ENCODE measurements at places on chromosomes 12 and 14. TPM values are rescaled to one million over a fixed set of nuclear protein-coding genes. Genes with fewer than 3 reads are reported as not detected.
A peak's percentile ranks its signal among the peaks of the same experiment; 100 is the strongest.

Gene KRT3
- total RNA-seq, result 0.14 TPM

Gene ENDOU
- 0.14 TPM for total RNA-seq

Gene GPRC5A
- total RNA-seq, result 0.09 TPM

Gene MYF5
- not detected for total RNA-seq

Gene EML5
- total RNA-seq, result 1.2 TPM

Gene FSCB
- total RNA-seq, result not detected

Gene ARHGAP9
- 71.1 TPM for total RNA-seq

Gene GPR137C
- 0.52 TPM for total RNA-seq

Gene ADAM21
- total RNA-seq, result 0.05 TPM

Gene SIRT4
- 2.8 TPM for total RNA-seq

Gene PLEKHG7
- 0.14 TPM for total RNA-seq

Gene OTOGL
- 0.42 TPM for total RNA-seq

- H3K4me3 ChIP-seq, result no peak overlapping the region
- H3K4me1 ChIP-seq, result no peaks in the 10 kb centered on the region
- H3K27ac ChIP-seq, result no peak overlapping the region
- H3K36me3 ChIP-seq, result no peaks in the 10 kb centered on the region
Observed at GRCh38 chr14:101239065-101239464, 322.2 kb upstream of the DIO3 start.

- peaks cover 19% of the 10 kb centered on the region for H3K36me3 ChIP-seq
- no peak overlapping the region for H3K27ac ChIP-seq
- no peak for DNase-seq
- H3K27me3 ChIP-seq, result no peaks in the 10 kb centered on the region
- no peaks in the 10 kb centered on the region for H3K4me1 ChIP-seq
Observed at GRCh38 chr14:36313898-36314297, 6.5 kb downstream of the MBIP start.

DNA sequence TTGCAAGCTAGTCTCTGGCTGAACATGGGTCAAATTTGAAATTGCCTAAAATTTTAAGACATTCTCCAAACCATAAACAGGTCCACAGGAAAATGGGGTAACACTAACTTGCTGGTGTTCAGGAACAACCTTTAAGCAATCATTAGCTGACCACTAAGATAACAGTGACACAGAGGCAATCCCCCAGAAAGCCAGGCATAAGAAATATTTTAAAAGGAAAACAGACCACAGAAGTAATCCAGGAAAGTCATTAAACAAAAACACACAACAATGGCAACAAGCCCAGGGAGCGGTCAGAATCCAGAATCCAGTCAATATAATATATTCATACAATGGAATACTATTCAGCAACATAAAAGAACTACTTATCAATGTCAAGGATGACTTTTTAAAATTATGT is 59.1 kb downstream of the LRP6 start:
- no peaks in the 10 kb centered on the region for H3K36me3 ChIP-seq
- no peaks in the 10 kb centered on the region for H3K4me1 ChIP-seq
- no peaks in the 10 kb centered on the region for H3K27me3 ChIP-seq
- H3K4me3 ChIP-seq, result no peak overlapping the region

GRCh38 chr12:101743242-101743641 is 4.0 kb upstream of the SYCP3 start:
- H3K27me3 ChIP-seq, result no peaks in the 10 kb centered on the region
- peaks cover 7% of the 10 kb centered on the region for H3K36me3 ChIP-seq
- H3K4me1 ChIP-seq, result no peaks in the 10 kb centered on the region

GRCh38 chr14:87483271-87484260 is 509.4 kb downstream of the GALC start:
- no peak overlapping the region for H3K27ac ChIP-seq
- no peak overlapping the region for H3K4me3 ChIP-seq
- no peaks in the 10 kb centered on the region for H3K4me1 ChIP-seq
- DNase-seq, result no peak

DNA sequence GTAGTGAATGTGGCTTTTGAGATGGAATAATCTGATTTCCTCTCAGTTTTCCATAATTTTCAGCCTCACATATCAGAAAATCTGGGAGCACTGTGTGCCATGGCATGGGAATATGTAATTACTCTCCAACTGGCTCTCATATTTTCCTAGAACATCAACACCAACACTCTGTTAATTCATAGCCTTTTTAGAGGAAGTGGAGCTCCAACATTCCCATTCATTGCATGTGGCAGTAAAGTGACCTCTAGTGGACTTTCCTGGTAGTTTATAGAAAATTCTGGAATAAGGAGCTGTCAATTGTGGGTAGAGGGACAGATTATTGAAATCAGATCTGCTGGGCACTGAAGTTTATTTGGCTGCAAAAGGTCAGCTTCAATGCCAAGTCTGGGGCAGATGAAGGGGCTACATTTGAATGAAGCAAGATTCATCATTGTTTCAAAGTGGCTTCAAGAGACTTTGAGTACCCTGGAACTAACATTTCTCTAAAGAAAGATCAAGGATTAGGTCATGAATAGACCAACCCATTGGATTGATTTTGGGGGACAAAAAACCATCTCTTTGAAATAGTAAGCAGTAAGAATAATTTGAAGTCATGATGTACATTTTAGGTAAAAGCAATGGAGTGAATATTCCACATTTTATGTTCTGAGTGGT is 23.6 kb upstream of the USP44 start:
- no peak for DNase-seq
- no peaks in the 10 kb centered on the region for H3K4me1 ChIP-seq
- peaks cover 22% of the 10 kb centered on the region for H3K27me3 ChIP-seq
- H3K27ac ChIP-seq, result no peak overlapping the region
- no peaks in the 10 kb centered on the region for H3K36me3 ChIP-seq
- H3K4me3 ChIP-seq, result no peak overlapping the region

- no peak overlapping the region for H3K27ac ChIP-seq
- H3K4me3 ChIP-seq, result no peak overlapping the region
- H3K27me3 ChIP-seq, result peaks cover 2% of the 10 kb centered on the region
- no peak for DNase-seq
- no peaks in the 10 kb centered on the region for H3K36me3 ChIP-seq
Observed at GRCh38 chr14:103943673-103944072, 1.3 kb upstream of the RD3L start.

DNA sequence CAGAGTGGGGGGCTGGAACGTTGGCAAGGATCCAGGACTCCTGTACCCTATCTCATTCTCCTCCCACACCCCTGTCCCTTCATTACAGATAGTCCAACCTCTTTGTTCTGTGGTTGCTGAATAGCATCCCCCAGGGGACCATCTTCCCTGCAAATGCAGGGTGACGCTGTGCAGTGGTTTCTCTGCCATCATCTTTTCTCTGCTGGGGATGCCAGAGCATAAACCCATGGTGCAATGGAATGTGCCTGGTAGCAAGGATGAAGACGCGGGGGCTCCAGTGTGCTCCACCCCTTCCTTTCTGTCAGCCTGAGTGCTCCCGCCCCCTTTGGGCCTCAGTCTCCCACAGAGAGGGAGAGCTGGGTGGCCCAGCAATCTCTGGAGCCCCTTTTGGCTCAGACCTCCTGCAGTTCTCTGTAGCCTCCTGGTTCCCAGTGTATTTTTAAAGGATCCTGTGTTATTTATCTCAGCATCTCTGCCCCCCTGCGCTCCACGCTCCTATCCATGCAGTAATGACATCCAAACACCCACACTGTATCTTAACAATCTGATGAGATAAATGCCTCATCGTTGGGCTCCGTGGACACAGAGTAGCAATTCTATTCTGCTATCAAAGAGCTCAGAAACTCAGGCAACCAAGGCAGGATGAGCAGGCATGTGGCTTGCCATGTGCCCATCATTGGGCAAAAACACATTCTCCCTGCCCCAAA is 212.8 kb downstream of the CACNA1C start:
- H3K27ac ChIP-seq, result no peak overlapping the region
- DNase-seq, result no peak
- no peaks in the 10 kb centered on the region for H3K27me3 ChIP-seq
- H3K4me3 ChIP-seq, result no peak overlapping the region

DNA sequence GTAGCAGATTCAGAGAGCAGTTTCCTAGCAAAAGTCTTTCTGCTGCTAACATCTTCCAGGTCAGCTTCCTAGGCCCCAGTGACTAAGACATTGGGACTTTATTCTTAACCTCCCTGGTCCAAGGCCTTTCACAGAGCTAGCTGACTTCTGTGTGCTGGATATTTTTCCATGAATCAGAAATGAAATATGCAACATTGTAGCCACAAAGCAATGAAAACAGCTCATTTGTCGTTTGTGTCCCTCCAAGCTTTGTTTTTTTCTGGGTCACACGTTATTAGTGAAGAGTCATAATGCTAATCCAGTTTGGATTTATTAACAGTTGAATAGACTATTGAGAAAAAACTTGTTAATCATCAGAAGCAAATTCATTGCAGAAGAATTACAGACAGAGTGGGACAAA is 82.4 kb downstream of the ARF6 start:
- no peak overlapping the region for H3K27ac ChIP-seq
- no peaks in the 10 kb centered on the region for H3K36me3 ChIP-seq
- H3K4me1 ChIP-seq, result peaks cover 30% of the 10 kb centered on the region

DNA sequence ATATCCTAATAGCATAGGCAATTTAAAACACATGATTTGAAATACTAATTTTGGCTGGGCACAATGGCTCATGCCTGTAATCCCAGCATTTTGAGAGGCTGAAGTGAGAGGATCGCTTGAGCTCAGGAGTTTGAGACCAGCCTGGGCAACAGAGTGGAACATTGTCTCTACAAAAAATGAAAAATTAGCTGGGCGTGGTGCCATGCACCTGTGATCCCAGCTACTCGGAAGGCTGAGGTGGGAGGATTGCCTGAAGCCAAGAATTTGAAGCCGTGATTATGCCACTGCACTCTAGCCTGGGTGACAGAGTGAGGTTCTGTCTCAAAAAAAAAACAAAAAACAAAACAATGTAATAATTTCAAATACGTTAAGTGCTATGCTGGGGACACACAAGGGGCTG is 83.3 kb downstream of the SSPN start:
- no peak for DNase-seq
- no peaks in the 10 kb centered on the region for H3K27me3 ChIP-seq
- no peak overlapping the region for H3K27ac ChIP-seq
- no peaks in the 10 kb centered on the region for H3K36me3 ChIP-seq
- H3K4me3 ChIP-seq, result no peak overlapping the region

GRCh38 chr12:27549236-27549800 is 25.3 kb downstream of the PPFIBP1 start:
- no peak for DNase-seq
- H3K4me3 ChIP-seq, result no peak overlapping the region
- no peaks in the 10 kb centered on the region for H3K27me3 ChIP-seq
- no peaks in the 10 kb centered on the region for H3K36me3 ChIP-seq

GRCh38 chr14:24036169-24036962 is 15.4 kb upstream of the CARMIL3 start:
- peak overlapping the region; percentile 83 for H3K27ac ChIP-seq
- H3K36me3 ChIP-seq, result no peaks in the 10 kb centered on the region
- no peaks in the 10 kb centered on the region for H3K27me3 ChIP-seq
- H3K4me1 ChIP-seq, result peaks cover 14% of the 10 kb centered on the region
- peak; percentile 85 for DNase-seq

DNA sequence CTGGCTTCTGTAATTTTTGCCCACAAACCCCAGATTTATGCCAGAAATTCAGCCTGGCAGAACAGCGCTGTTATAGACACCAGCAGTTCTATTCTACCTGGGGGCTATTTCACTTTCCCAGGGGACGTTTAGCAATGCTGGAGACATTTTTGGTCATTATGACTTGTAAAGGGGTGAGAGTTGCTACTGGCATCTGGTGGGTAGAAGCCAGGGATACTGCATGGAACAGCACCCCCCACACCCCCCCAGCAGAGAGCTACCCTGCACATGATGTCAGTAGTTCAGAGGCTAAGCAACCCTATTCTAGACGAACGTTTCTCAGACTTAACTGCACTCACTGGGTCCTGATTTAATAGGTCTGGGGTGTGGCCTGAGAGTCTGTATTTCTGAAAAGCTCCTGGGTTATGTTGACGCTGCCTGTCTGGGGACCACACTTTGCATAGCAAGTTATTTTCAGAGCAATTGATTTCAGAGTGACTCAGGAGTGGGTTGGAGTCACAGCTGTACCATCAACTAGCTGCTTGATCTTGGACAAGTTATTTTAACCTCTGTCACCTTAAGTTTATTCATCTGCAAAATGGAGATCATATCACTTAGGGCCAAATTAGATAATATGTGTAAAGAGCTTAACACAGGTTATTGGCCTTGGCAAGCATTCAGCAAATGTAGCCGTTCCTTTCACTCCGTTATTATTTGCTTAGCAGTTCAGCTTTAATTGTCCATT is 48.5 kb downstream of the CHST11 start:
- no peaks in the 10 kb centered on the region for H3K36me3 ChIP-seq
- H3K4me3 ChIP-seq, result no peak overlapping the region
- no peak overlapping the region for H3K27ac ChIP-seq

DNA sequence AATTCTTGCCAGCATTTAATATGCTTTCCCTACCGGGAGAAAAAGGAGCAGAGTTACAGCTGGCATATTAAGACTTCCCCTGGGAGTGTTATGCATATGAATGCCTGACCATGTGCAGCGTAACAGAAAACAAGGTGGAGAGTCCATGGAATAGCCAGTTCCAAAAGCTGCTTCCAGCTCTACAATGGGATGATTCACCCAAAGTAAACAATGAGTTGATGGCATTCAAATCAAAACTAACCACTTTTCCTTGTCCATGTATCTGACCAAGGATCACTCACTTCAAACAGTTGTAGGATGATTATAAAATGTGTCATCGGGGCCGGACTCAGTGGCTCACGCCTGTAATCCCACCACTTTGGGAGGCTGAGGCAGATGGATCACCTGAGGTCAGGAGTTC is 48.1 kb upstream of the BICDL1 start:
- no peaks in the 10 kb centered on the region for H3K27me3 ChIP-seq
- no peak for DNase-seq
- H3K4me3 ChIP-seq, result no peak overlapping the region
- no peaks in the 10 kb centered on the region for H3K36me3 ChIP-seq
- no peak overlapping the region for H3K27ac ChIP-seq
- H3K4me1 ChIP-seq, result no peaks in the 10 kb centered on the region

DNA sequence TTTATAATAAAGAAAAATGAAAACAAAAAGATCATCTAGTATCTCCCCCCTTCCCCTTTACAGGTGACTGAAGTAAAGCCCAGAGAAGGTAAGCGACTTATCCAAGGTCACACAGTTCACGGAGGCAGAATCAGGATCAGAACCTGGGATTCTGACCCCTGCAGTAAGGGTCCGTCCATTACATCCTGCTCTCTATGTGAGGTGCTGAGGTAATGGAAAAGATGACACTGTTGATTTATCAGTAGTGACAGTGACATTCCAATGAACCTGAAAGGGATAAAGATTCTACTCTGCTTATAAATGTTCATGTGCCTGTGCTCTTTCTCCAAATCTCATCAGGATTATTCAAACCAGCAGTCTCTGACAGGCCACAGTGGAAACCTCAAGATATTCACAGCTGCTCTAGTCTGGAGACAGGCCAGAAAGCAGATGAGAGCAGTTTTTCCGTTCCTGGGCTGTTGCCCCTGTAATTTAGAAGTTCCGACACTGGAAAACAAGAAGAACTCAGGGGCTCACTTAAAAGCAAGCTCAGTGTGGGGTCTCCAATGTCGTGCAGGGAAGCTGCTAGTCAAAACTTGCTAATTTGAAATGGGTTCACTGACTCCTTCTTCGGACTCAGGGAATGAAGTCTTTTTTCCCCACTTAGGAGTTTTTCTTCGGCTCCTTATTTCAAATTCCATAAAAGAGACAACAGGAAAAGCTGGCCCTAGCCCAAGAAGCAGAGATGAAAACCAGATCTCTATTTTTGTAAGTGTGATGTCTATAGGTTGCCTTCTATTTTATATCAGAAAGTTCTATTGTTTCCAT is 131.8 kb upstream of the EEA1 start:
- no peaks in the 10 kb centered on the region for H3K36me3 ChIP-seq
- no peak overlapping the region for H3K27ac ChIP-seq
- DNase-seq, result peak; percentile 12
- H3K4me3 ChIP-seq, result no peak overlapping the region
- no peaks in the 10 kb centered on the region for H3K27me3 ChIP-seq
- H3K4me1 ChIP-seq, result peaks cover 5% of the 10 kb centered on the region
